Epithelial cell of prostate (primary cell): ENCODE measurements at places on chromosomes 7 and 10.

- DNase-seq, result no peak
Observed at GRCh38 chr10:78759456-78760120, 309.2 kb upstream of the ZMIZ1 start.

- DNase-seq, result no peak
Observed at GRCh38 chr10:12572281-12572680, 222.9 kb downstream of the CAMK1D start.

- DNase-seq, result no peak
Observed at GRCh38 chr10:132554053-132554990, 16.7 kb downstream of the INPP5A start.

DNA sequence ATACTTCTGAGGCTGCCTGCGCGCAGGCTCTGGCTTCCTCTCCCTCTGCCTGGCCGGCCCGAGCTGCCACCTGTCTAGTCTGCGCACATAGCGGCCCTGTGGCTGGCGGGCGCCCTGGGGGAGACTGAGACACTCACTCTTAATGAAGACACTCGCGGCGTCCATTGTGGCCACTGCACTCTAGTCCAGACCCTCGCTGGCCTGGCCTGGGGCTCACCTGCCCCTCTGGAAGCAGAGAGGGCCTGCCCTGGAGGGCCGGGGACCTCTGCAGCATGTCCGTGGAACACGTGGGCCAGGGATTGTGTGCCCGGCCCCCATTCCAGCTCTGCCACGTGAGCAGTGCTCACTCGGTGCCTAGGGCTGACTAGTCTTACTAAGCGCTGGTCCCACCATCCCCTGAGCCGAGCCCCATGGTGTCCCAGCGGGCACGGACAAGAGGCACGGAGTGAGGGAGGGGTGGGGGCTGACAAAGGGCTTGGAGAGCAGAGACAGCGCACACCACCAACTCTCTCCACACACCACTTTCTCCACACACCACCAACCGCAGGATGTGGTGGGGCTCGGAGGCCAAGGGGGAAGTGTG lies 149.3 kb downstream of the ELFN1 start:
- DNase-seq, result no peak

- DNase-seq, result no peak
Observed at GRCh38 chr7:191105-191980, 1.0 kb upstream of the FAM20C start.

DNA sequence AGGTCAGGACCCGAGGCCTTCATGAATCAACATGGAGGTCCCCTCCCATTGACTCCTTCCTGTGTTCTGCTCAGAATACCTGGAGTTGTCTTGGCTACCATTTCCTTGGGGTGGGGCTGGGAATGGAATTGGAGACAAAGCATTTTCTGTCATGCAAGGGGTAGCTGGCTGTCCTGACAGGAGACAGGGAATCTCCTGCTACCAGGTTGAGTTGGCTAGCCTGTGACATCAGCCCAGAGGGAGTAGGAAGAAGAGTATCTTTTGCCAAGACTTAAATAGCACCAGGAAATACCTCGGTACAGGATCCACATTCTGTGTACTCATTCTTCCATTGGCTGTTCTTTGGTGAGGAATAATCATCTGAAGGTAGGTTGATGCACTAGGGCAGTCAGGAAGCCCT lies 4.9 kb downstream of the ZDHHC16 start:
- DNase-seq, result no peak

- no peak for DNase-seq
Observed at GRCh38 chr7:92833766-92834506, 2.4 kb downstream of the CDK6 start.

DNA sequence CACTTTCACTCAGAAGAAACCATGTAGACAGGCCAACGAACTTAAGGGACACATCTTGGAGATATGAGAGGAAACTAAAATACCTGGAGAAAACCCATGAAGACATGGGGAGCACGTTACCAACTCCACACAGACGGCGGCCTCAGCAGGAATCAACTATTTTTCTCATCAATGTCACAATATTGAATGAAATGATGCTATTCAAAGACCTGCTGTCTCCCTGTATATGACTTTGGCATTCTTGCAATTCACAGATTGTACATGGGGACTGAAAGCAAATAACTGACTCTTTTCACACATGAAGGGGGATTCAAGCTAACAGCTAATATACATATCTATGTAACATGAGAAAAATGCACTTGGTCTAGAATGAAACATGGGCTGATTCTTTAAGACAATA lies 869.0 kb downstream of the NXPH1 start:
- DNase-seq, result no peak

- DNase-seq, result no peak
Observed at GRCh38 chr10:75878586-75878985, 447.2 kb downstream of the LRMDA start.

GRCh38 chr10:91711885-91712680 lies 79.2 kb upstream of the PPP1R3C start:
- no peak for DNase-seq

GRCh38 chr7:79142706-79143105 lies 310.8 kb downstream of the MAGI2 start:
- DNase-seq, result no peak

DNA sequence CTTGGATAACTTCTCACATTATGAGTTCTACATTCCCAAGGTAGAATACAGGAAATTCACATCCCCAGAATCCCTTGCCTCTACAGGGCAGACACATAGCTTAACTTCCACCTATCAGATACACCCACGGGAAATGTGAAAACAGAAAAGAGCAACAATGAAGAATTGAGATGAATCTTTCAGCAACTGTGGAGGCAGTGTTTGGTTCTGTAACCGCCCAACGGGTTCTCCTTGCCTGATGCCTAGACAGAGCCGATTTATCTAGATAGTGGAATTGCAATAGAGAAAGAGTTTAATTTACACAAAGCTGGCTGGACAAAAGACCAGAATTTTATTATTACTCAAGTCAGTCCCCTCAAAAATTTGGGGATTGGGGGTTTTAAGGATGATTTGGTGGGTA lies 138.8 kb downstream of the MTPAP start:
- DNase-seq, result no peak

GRCh38 chr7:101226721-101227120 lies 8.8 kb downstream of the ZNHIT1 start:
- no peak for DNase-seq

- no peak for DNase-seq
Observed at GRCh38 chr7:144386741-144387140, 16.8 kb downstream of the NOBOX start.

DNA sequence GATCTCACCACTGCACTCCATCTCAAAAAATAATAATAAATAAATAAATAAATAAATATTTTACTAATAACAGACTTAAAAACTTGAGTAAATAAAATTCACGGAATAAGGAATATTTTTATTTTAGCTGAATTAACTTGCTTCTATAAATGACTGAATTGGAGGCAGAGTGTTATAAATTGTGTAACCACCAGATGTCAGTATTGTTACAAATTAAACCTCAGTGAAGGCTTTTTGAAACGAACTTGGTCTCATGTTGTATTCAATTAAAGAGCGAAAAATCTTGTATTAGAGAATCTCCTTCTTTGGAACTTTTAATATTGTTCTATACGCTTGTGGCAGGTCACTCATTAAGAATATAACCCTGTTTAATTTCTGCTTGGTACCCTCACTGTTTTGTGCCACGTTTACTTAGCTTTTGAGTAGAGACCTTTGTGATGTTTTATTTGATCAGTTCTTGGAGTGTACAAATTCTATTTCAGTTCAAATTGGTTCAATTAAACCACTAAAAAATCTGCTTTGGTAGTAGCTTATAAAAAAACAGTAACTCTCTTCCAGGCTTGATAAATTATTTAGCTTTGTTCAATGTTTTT lies 45.6 kb upstream of the SCIN start:
- DNase-seq, result no peak

DNA sequence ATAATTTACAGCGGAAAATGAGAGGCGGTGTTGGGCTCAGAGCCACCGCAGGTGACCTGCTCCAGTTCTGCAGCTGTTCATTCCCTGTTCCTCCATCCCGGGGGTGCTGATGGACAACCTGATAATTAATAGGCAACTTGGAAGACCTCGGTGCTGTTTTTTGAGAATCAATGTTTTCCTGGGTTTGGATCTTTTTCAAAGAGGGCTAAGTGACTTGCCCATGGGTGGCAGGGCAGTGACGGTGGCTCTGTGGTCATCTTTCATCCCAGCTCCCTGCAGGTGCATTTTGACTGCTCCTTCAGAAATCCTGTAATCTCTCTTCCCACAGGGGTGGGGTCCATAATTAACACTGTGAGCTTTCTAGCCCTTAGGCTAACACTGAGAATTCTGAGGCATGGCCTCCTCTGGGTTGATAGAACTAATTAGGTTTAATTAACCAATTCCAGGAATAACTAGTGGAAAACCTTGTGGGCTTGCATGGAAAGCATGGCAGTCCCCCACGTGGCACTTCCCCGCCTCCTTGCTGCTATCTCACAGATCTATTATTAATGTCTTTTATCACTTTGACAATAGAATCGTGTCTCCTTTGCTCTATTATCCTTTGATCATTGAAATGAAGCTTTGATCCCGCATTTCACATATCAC lies 217.9 kb downstream of the GLRX3 start:
- no peak for DNase-seq

DNA sequence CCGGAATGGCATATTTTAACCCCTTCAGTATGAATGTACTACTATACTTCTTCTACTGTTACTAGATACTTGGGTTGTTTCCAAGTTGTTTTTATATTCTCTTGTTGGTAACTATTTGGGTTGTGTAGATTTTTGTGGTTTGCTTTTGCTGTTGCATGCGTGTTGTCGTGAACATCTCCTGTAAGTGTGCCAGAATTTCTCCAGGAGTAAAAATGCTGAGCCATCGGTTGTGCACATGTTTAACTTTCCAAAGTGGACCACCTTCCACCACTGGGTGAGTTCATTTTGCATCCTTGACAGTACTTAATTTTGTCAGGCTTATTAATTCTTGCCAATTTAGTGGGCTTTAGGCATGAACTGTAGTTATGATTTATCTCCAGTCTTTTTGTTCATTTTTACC lies 47.9 kb downstream of the CSGALNACT2 start:
- DNase-seq, result no peak

DNA sequence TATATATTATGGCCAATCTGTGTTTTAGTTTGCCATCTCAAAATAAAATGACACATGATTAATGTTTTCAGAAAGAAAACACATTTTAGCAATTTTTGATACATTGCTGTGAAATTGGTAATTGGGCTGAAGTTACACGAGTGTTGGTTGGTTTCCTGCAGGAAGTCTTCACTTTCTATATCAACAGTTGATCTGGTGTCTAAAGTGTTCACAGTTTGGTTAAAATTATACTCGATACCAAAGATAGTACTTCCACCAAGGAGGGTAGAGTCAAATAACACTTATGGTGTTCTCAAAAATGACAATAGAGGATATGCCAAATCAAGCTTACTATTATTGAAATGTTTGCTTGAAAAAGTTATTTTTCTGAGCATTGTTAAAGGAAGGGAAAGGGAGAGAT lies 120.3 kb upstream of the GLCCI1 start:
- no peak for DNase-seq

GRCh38 chr7:9625953-9626352 lies 1192.5 kb downstream of the NXPH1 start:
- DNase-seq, result no peak

GRCh38 chr10:89954061-89954460 lies 252.7 kb downstream of the KIF20B start:
- no peak for DNase-seq

GRCh38 chr10:71234004-71234894 lies 21.9 kb downstream of the UNC5B start:
- no peak for DNase-seq

DNA sequence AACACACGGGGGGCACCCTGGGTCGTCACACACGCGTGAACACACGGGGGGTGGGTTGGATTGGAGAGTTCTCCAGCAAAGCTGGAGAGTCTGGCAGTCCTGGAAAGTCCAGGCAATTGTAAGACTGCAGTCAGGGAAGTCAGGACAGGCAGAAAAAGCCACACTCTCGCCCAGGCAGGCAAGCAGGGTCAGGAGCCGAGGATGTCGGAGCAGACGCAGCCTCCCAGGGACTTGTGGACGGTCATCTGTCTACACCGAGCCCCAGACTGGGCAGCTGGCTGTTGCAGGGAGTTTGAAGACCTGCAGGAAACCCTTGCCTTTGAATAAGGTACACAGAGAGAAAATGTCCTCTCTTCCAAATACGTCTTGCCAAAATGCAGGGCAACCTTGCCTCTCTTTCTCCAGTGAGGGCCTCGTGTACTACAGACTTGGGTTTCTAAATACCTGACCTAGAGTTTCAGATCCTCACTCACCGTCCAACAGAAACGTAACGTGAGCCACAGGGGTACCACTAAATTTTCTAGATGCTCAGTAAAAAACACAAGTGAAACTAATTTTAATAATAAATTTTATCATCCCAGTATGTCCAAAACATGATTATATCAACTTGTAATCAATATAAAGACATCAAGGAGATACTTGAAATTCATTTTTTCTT lies 176.7 kb downstream of the ADARB2 start:
- no peak for DNase-seq

GRCh38 chr10:35592441-35592840 lies 12.7 kb upstream of the GJD4 start:
- no peak for DNase-seq

DNA sequence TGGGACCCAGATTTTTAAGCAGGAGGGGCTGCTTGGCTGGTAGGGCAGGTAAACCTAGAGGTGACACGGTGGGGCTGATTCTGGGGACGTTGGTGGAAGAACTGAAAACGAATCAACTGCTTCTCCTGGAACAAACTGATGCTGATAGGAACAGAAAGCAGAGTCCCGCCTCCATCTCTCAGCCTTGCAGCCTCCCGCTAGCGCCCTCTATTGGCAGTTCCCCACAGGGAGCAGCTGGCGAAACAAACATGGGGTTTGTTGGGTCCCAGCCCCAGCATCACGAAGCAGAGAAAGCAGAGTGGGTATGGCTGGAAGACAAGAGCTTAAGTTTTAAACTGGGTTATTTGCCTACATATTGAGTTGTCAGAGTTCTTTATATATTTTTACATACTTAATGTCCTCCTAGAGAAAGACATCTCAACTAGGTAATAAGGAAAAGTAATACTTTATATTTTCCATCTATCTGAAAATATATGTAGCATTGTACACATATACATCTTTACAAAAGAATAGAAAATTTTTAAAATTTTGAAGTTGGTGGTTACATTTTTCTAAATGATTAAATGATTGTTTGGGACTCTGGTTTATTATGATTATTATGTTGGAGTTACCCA lies 42.3 kb upstream of the FOXI2 start:
- no peak for DNase-seq

GRCh38 chr10:61796785-61797184 lies 104.7 kb upstream of the ARID5B start:
- no peak for DNase-seq

GRCh38 chr10:44516891-44517290 lies 132.0 kb upstream of the CXCL12 start:
- DNase-seq, result no peak

DNA sequence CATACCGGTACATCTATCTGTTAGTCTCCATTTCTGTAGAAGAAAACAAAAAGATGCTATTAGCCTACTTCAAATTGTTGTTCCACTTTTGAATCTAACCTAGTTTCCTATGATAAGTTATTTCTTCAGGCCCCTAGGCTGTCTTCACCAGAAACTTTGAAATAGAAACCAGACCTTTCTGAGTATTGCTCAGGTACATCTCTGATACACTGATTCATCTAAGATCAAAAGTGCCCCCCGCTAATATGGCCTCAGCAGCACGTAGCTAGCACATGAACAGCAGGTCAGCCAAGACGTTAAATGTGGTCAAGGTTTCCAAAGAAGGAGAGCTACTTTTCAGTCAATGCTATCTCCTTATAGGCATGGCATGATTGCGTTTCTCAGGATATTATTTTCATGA lies 23.6 kb downstream of the CTAGE6 start:
- no peak for DNase-seq

GRCh38 chr10:129621693-129622092 lies 154.7 kb downstream of the MGMT start:
- no peak for DNase-seq
